ENCODE measurements at places on chromosomes 11 and 22.
A peak's percentile ranks its signal among the peaks of the same experiment; 100 is the strongest.

GRCh38 chr22:46331496-46331895 is 4.0 kb upstream of the TRMU start:
- no peak for DNase-seq

- DNase-seq: no peak
Measured at GRCh38 chr11:110162216-110162615, 69.0 kb downstream of the ZC3H12C start.

GRCh38 chr11:34175284-34176019 is 70.0 kb downstream of the NAT10 start:
- DNase-seq: no peak

DNA sequence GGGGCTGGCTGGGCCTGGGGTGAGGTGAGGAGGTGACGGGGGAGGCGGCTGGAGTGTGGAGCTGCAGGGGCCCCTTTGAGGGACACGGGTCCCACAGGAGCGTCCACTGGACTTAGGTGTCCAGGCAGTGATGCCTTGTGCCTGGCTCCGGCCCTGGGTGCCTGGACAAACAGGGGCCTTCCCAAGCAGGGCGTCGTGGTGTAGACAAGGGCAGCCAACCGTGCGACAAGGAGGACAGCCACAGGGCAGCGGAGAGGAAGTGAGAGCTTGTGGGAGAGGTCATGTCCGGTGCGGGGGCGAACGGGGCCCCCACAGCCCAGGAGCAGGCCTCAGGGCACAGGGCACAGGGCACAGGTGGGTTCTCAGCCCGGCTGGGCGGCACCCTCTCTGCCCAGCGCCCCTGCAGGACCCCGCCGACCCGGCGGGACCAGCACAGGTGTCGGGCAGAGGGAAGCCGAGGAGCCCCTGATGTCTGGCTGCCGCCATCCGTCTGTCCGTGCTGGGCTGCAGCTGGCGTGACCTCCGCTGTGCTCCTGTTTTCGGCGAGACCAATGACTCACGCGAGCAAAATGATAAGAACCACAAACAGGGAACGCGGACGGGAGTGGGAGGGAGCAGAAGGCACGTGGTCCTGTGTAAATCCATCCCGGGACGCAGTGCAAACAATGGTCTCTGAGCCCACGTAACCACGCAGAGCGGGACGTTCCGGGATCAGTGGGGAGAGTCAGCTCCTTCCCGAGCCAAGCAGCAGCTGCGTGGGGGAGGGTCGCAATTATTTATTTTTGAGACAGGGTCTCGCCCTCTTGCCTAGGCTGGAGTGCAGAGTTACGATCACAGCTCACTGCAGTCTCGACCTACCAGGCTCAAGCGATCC is 49.1 kb upstream of the A4GALT start:
- DNase-seq: peak; percentile 59

DNA sequence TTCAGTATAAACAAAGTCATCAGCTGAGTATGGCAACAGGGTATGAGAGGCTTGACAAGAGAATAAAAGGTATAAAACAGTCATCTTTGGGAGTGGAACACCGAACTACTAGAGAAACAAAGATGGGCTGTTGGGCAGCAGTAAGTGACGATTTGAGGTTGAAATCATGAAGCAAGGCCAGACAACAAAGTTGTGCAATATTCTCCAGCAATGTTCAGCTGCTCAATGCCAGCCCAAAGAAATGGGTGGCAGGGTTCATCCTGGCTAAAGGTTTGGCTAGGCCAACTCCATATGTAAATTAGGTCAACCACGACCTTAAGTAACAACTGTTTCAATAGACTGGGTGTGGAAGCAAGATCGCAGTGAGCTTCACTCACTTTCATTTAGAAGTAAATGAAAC is 6.2 kb downstream of the APIP start:
- no peak for DNase-seq

DNA sequence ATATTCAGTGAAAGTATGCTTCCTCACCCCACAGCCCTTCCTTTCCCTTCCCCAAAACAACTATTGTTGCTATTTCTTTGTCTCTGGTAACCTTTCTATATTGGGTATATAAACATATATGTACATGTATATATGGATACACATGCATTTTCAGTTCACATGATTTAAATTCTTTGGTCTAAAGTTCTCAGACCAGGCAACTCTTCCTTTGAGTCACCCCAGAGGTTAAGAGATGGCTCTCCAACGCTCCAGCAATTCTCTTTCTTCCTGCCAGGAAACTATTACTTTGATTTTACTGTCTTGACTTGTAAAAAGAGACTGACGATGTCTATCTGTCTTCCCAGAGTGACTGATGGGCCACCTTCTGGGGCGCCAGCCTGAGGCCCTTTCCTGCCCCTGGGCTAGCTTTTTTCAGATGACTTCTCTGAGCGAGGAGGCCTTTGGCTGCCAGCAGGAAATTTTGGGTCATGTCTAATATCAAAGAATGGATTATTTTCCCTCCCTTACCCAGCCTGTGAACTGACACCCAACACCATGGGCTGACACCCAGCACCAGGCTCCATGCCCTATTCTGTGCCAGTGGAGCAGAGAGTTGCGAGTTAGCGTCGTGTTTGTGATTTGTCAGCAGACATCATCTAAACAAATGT is 14.4 kb upstream of the ST3GAL4 start:
- DNase-seq: no peak

DNA sequence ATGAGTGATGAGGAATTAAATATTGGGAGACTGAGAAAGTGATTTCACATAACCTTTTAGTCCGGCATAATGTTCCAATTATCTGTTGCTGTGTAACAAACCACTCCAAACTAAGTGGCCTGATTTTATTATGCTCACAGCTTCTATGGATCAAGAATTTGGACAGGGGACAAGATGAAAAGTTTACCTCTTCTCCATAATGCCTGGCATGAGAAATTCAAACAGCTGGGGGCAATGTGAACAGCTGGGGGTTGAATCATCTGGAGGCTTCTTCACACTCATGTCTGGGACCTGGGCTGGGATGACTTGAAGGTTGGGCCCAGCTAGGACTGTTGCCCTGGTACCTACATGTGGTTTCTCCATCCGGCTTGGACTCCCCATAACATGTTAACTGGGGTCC is 99.4 kb upstream of the DRD2 start:
- DNase-seq: no peak

- peak; percentile 44 for DNase-seq
Measured at GRCh38 chr22:22770280-22770871, 117.2 kb upstream of the IGLL5 start.

DNA sequence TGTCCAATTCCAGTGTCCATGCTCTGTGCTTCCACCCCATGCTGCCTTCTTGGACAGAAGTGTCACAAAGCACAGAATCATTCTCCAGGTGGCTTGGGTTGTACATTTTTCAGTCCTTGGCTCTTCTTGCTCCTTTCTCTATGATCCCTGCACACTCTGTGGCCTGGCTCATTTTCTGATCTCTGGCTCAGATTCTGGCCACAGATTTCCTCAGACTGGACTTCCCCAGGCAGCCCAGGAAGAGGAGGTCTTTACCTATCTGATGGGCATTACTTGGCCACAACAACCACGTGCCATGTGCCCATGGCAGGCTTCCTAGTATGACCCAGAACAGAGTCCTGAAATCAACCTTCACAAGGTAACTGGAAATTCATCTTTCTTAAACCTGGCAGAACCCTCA is 27.2 kb downstream of the SYTL2 start:
- no peak for DNase-seq

- no peak for DNase-seq
Measured at GRCh38 chr11:121696177-121696871, 243.6 kb upstream of the SORL1-AS1 start.

DNA sequence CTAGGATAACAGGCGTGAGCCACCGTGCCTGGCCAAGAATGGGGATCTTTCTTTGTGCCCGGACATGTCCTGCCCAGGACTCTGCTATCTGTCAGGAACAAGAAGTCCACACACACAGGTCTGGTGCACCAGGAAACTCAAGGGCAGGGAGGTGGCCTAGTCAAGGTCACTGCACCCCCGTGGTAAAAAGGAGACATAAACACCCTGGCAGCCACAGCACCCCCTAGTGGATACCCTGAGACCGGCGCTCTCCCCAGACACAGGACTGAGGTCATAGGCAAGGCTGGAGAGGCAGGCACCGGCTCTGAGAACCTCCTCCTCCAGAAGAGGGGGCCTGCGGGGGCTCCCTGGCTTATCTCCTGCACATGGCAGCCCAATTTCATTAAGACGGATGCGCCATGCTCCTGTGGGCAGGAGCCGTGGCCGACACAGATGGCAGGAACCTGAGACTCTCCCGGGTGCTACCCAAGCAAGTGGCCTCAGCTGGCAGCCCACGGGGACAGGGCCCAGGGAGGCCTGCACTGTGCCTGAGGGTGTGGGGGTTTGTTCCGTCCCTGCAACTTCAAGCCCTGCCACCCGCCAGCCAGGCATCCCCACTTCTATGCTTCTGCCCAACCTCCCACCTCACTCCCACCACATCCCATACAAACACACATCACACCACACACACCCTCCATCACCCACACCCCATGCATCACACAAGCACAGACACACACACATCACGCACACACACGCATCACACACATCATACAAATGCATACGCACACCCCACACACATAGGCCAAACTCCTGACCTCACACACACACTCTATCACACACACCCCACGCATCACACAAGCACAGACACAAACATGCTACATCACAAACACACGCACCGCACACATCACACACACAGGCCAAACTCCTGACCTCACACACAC is 19.6 kb downstream of the MACROD1 start:
- DNase-seq: peak; percentile 43

- DNase-seq: no peak
Measured at GRCh38 chr11:11844272-11844671, 2.5 kb downstream of the USP47 start.

GRCh38 chr22:49570032-49570848 is 257.4 kb downstream of the BRD1 start:
- no peak for DNase-seq

GRCh38 chr11:110631551-110631950 is 80.7 kb downstream of the ARHGAP20 start:
- DNase-seq: no peak

GRCh38 chr11:7907121-7907520 is 23.9 kb downstream of the OR10A6 start:
- DNase-seq: no peak

GRCh38 chr11:116217006-116217405 is 555.8 kb downstream of the BUD13 start:
- no peak for DNase-seq

DNA sequence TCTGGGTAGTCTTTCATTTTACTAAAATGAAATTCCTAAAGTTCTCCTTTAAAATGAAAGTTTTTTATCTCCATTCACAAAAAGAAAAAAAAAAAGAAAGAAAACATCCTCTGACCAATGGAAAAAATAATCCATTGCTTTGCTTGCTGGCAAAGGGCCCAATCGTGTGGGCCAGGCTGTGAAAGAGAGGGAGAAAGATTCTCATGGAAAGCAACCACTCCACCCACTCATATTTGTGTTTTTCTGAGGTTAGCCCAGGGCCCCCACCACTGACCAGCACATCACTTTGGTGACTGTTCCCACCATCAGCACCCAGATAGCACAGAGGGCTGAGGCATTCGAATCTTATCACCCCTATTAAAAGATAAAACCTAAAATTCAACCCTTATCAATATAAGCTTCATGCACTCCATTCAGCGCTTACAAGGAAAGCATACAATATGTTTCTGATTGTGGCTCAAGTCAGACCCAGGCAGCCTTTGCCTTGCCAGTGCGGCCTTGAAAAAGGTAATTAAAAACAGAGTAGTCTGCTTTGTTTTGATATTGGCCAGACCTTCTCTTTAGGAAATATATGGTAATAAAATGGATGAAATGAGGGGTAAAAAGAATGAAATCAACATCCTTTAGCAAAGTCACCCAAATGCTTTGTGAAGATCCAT is 192.8 kb downstream of the ETS1 start:
- DNase-seq: no peak

DNA sequence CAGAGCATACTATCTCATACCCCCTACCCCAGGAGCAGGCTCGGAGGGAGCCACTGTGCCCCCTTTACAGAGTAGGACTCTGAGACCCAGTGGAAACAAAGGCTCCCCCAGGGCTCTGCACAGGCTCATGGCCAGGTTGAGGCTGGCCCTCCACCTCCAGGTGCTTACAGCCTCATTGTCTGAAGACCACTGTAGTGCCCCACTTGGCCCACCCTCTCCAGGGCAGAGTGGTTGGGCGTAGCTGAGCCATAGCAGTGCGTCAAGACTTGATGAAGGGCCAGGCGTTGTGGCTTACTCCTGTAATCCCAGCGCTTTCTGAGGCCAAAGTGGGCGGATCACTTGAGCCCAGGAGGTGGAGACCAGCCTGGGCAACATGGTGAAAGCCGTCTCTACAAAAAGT is 1.7 kb downstream of the ANKRD13D start:
- DNase-seq: no peak
